ENCODE measurements at places on chromosomes 4 and X. TPM values are rescaled to one million over a fixed set of nuclear protein-coding genes. Genes with fewer than 3 reads are reported as not detected.

DNA sequence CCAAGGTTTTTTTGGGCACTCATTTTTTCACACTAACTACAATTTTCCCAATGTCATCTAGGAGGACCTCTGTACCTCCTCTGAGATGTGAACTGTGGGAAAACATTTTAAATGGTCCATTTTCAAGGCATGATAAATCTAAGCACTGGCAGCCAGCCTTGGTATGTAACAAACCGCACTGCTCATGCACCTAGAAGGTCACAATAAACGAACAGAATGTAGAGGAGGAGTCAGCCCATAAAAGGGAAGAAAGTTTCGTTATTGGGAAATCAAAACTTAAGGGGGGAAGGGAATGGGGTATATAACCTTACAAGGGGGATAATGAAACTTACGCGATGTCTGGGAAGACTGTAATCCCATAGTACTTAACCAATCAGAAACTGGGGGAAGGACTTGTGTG, 16.4 kb downstream of the COX18 start:
- no peak overlapping the region for H3K27ac ChIP-seq
- H3K4me1 ChIP-seq: peaks cover 2% of the 10 kb centered on the region
- no peak overlapping the region for H3K4me3 ChIP-seq
- H3K27me3 ChIP-seq: no peaks in the 10 kb centered on the region
- no peak for DNase-seq
- H3K36me3 ChIP-seq: peaks cover 35% of the 10 kb centered on the region

DNA sequence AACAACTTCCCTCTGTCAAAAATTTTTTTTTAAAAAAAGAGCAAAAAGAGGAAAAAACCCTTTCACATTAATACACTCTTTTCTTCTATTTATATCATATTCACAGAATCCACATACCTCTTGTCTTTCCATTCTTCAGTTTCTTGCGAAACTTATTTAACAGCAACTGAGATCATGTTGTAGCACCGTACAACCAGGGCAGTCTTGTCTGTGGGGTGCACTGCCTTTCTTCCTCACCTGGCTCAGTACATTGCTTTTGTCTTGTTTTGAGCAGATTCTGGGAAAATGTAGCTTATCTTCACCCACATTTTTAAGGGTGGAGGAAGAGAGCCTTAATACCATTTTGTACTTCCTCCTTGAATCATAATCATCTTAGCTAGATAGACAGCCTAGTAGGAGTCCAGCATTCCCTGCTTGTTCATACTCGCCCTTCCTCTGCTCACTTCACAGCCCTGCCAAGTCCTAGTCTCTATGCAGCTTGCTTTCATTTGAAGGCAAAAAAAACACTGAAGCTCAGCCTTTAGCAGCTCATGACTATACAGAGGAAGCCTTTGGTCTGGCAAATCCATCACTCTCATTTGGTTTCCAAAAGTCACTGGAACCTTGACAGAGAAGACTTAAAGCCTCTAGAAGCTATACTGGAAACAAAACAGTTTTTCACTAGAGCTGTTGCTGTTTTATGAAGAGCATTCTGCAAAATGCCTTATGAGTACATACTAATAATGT, 140.6 kb upstream of the BANK1 start:
- H3K27me3 ChIP-seq: no peaks in the 10 kb centered on the region
- H3K27ac ChIP-seq: no peak overlapping the region
- H3K4me1 ChIP-seq: no peaks in the 10 kb centered on the region
- DNase-seq: no peak
- H3K36me3 ChIP-seq: no peaks in the 10 kb centered on the region

DNA sequence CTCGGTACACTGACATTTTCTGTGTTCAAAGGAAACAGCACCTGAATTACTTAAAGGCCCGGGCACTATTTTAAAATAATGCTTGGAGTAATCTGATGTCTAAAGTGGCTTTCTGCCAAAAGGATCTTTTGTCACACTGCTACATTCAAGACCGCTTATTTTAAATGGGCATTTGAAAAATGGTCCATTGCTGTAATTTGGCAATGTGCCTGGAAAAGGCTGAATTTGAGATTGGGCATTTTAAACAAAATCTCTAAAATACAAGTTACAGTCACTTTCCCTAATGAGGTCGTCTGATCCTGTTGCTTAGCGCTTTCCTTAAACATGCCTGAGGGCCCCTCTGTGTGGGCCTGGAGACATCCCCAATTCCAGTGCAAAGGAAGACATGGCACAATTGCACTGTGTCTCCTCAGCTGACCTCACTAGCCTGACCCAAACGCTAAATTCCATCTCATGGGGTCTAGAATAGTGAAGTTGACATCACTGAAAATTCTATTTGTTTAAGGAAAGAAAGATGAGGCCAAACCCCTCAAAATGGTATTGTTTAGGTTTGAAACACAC, 214.2 kb downstream of the GPC3 start:
- no peak overlapping the region for H3K27ac ChIP-seq
- no peaks in the 10 kb centered on the region for H3K27me3 ChIP-seq
- H3K4me1 ChIP-seq: no peaks in the 10 kb centered on the region

The FAM149A gene
- total RNA-seq: 13.3 TPM

The AMOT gene
- total RNA-seq: 12.4 TPM

DNA sequence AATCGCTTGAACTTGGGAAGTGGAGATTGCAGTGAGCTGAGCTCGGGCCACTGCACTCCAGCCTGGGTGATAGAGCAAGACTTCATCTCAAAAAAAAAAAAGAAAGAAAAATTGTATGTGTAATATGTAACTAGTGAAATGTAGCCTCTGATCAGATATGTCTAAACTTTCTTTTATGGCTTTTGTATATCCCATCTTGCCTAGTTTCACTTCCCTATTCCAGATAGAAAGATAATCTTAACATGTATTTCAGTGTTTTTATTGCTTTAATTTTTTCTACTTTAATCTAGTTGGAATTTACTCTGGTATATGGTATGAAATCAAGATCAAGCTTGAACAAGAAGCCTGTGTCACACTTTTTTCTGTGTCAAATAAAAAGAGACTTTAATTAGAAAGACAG, 1.9 kb upstream of the ZNF41 start:
- no peaks in the 10 kb centered on the region for H3K36me3 ChIP-seq
- no peak for DNase-seq
- H3K4me1 ChIP-seq: peaks cover 13% of the 10 kb centered on the region
- no peak overlapping the region for H3K27ac ChIP-seq
- H3K4me3 ChIP-seq: no peak overlapping the region

DNA sequence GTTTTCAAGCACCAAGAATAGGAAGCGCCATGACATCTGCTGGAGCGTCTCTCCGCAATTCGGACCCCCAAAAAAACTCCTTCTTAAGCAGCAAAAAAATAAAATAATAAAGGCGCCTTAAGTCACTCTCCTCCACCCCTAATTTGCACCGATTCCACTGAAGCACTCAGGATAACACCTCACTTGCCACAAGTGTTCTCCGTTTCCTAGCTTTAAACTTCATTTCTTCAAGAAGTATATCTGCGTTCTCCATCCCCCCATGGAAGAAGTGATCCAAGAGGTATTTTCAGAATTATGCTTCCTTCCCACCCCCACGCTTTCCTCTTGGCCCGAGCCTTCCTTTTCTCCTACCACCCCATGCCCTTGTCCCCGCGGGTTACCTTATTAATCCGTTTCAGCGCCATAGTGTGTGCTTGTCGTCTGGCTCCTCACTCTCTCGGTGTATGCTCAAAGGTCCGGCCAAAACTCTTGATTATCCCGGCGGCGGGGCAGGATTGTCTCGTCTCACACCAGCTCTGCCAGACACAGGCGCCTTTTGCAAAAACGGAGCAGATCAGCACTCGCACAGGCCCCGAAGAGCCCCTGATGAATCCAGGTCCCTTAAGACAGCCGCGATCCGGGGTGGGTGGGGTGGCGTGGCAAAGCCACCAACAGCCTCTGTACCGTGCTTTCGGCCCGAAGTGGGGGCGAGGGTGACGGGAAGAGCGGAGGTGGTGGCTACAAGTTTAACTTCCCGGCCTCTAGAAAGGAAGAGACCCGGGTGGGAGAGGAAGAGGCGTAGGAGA, 1.1 kb downstream of the UBE2D3 start:
- peaks cover 8% of the 10 kb centered on the region for H3K36me3 ChIP-seq
- H3K27ac ChIP-seq: peak overlapping the region; percentile 100
- peak overlapping the region; percentile 75 for H3K4me3 ChIP-seq
- no peak for DNase-seq

DNA sequence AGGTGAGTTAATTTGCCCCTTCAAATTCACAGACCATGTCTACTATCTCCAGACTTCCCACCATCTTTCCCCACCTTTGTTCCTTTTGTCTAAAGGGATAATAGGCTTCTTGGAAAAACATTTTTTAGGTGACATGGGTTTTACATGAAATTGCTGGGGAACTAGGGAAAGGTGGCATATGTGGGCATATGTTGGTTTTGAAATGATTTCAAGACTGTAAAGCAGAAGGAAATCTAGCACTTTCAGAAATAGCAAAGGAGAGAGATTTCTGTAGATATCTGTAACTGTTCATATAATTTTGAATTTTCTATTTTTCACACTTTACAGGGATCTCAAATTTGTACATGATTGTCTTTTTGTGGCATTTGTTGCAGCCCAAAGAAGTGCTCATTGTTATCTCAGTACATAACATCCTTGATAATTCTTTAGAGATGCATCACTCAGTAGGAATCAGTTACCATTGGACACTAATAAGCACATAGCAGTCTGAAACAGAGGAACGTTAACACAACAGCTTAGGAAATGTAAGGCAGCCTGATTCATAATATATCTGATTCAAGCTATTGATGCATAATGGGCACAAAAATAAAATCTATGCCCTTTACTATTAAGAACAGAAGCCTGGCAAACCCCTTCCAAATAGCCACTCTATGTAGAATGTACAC, 659.7 kb downstream of the CENPC start:
- no peak overlapping the region for H3K4me3 ChIP-seq
- no peak overlapping the region for H3K27ac ChIP-seq
- H3K27me3 ChIP-seq: no peaks in the 10 kb centered on the region
- DNase-seq: no peak

- peaks cover 68% of the 10 kb centered on the region for H3K36me3 ChIP-seq
- peak overlapping the region; percentile 63 for H3K27ac ChIP-seq
- H3K4me1 ChIP-seq: peaks cover 51% of the 10 kb centered on the region
- H3K27me3 ChIP-seq: no peaks in the 10 kb centered on the region
- DNase-seq: no peak
- no peak overlapping the region for H3K4me3 ChIP-seq
Observed at GRCh38 chr4:3202836-3203820, 45.8 kb upstream of the MSANTD1 start.

DNA sequence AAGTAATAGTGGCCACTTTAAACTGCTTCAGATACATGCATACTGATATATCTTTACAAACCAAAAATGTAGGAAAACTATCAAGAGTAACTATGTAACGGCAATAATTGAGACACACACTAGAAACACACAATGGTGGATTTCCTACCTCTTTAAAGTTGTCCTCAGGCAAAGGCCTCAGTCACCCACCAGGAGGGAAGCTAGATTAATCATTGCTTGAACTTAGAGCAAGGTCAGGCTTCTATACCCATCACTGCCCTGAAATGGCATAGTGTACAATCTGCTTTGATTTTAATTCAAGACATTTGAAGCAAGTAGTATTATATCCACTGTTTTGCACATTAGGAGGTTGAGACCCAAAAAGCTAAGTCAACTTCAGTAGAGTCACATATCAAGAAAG, 110.9 kb downstream of the AREG start:
- H3K27ac ChIP-seq: no peak overlapping the region
- H3K27me3 ChIP-seq: no peaks in the 10 kb centered on the region
- no peak for DNase-seq
- no peak overlapping the region for H3K4me3 ChIP-seq

DNA sequence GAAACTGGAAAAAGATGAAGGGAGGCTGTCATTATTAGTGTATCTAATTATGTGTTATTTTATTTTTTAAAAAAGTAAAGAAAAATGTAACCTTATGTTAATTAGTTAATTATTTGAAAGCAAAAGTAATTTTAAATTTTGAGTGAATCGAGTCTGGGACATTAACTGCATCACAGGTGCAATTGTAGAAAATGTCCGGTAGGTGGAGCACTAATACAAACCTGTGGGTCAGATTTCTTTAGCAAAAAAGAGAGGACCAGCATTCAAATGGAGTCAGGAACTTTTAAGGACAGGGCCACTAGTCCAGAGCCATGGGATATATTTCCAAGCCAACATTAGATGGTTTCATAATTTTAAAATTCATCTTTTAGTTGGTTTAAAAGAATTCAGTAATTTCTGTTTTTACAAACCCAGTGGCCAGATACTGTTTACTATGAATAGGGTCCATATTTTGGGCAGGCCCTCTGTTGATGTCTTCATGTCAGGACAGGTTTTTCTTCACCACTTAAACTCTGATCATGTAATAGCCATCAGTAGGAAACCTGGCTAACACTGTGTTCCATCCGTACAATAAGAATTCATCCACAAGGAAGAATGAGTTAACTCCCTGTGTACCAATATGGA, 27.2 kb downstream of the BST1 start:
- no peaks in the 10 kb centered on the region for H3K36me3 ChIP-seq
- no peak for DNase-seq
- no peaks in the 10 kb centered on the region for H3K4me1 ChIP-seq
- H3K27me3 ChIP-seq: no peaks in the 10 kb centered on the region
- H3K4me3 ChIP-seq: no peak overlapping the region

GRCh38 chrX:66988331-66988730, 349.5 kb upstream of the EDA2R start:
- no peak for DNase-seq
- no peaks in the 10 kb centered on the region for H3K36me3 ChIP-seq
- no peaks in the 10 kb centered on the region for H3K4me1 ChIP-seq

DNA sequence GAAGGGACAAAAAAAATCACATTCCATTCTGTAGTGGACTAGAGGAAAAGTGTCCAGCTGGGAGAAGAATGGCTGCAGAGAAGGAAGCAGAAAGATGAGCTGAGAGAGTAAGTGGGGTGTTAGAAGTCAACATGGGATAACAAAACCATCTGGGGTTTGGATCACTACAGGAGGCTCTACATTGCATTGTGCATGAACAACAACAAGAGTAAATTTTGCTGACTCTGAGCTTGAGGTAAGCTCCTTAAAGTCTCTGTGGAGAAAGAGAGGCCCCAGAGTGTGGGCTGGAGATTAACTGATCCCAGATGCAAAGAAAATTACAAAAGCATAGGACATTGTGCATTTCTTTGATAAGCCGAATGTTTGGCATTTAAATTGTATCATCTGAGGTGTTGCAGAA, 128.9 kb downstream of the UGT8 start:
- no peak for DNase-seq
- no peak overlapping the region for H3K4me3 ChIP-seq
- no peak overlapping the region for H3K27ac ChIP-seq
- H3K27me3 ChIP-seq: no peaks in the 10 kb centered on the region
- H3K36me3 ChIP-seq: no peaks in the 10 kb centered on the region

DNA sequence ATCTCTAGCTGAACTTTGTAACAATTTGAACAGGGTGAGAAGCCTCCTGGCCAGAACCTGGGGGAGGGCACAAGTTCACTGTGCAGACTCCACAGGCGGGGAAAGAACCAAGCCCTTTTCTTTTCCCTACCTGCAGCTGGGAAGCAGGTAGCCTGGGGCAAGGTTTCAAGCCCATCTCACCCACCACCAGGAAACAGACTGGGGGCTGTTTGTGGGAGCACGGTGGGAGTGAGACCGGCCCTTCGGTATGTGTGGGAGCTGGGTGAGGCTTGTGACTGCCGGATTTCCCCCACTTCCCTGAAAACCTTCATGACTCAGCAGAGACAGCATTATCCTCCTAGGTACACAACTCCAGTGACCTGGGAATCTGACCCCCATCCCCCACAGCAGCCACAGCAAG, 211.7 kb downstream of the ZNF674 start:
- no peak for DNase-seq
- no peak overlapping the region for H3K4me3 ChIP-seq
- H3K27me3 ChIP-seq: no peaks in the 10 kb centered on the region
- no peak overlapping the region for H3K27ac ChIP-seq
- H3K36me3 ChIP-seq: no peaks in the 10 kb centered on the region

Data from lower lobe of right lung (tissue), 2 donors.